ENCODE measurements at places on chromosomes 6 and 20. TPM values are rescaled to one million over a fixed set of nuclear protein-coding genes. Genes with fewer than 3 reads are reported as not detected.

ECT2L gene
- 0.25 TPM for polyA plus RNA-seq

REPS1 gene
- 81.2 TPM for polyA plus RNA-seq

CCN6 gene
- polyA plus RNA-seq: 1.8 TPM

LGSN gene
- 0.41 TPM for polyA plus RNA-seq

Data from left renal cortex interstitium (tissue), 4 donors.